Activated CD4-positive, alpha-beta T cell treated with anti-CD3 and anti-CD28 coated beads, Interleukin-2, amount 50 U/mL, for 4 hours (primary cell): ENCODE measurements at places on chromosomes 4 and X.

DNA sequence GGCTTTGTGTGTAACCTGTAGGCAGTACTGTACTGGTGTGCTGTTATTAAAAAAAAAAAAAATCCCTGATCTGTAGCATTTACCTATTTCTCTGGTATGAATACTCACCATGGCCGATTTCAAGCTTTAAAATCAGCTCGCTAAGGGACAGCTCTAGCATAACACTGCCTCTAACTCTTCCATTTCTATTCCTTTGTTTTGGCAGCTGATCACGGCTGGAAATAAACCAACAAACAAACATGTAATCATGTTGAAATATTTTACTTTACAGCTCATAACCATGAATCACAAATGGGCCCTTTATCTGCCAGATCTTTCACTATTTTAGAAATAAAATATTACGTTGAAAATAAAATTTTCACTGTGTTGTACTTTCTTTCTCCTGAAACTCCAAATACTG lies 60.5 kb upstream of the IL15 start:
- DNase-seq, result no peak

DNA sequence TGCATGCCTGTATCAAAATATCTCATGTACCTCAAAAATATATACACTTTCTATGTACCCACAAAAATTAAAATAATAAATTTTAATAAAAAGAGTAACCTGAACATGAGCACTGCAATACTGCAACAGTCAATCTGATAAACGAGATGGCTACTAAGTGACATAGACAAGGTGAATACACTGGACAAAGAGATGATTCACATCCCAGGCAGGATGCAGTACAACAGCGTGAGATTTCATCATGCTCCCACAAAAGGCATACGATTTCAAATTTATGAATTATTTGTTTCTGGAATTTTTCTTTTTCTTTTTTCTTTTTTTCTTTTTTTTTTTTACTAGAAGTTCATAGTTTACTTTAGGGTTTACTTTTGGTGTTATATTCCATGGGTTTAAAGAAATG lies 12.2 kb upstream of the FGF16 start:
- DNase-seq, result no peak

DNA sequence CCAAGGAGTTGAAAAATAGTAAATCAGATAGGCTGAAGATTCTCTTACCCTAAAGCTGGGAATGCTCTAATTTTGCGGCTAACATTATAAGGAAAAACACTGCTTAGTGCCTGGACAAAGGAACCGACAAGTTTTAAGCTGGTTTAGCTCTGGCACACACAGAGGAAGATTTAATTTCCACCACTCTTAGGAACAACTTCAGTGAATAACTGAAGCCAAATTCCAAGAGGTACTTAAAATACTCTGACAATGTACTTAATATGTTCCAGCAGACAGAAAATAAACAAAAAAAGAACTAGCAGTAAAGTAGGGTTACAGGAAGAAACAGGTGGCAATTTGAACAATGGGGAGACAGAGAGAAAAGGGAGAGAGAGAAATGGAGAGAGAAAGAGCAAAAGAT lies 340.8 kb upstream of the NDST4 start:
- no peak for DNase-seq

GRCh38 chr4:68272860-68273259 lies 27.4 kb upstream of the TMPRSS11B start:
- no peak for DNase-seq

DNA sequence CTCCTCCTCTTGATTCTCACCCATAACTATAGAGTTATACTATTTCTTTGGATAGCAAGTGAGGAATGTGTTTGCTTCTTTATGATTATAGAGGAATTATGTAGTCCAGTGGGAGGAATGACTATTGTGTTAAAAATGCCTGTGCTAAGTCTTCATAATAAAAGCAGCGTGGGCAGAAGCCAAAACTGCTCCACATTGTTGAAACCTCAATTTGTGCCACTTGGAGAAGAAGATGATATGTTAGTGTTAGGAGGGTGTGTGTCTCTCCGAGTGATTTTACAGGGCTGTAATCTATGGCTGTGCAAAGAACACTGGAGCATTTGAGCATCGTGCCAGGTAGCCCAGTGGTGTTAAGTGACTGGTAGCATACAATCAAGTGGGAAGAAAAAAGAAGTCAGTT lies 74.3 kb downstream of the FRAS1 start:
- no peak for DNase-seq

GRCh38 chr4:172962564-172963353 lies 205.9 kb upstream of the GALNT7 start:
- DNase-seq, result no peak

DNA sequence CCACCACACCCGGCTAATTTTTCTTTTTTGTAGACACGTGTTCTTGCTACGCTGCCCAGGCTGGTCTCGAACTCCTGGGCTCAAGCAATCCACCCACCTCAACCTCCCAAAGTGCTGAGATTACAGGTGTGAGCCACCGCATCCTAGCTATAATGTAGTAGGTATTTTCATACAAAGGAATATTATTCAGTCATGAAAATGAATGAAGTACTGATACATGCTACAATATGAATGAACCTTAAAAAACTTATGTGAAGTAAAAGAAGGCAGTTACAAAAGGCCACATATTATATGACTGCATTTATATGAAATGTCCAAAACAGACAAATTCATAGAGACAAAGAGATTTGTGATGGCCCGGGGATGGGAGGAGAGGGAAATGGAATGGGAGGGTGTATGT lies 4.7 kb upstream of the GATA1 start:
- no peak for DNase-seq

DNA sequence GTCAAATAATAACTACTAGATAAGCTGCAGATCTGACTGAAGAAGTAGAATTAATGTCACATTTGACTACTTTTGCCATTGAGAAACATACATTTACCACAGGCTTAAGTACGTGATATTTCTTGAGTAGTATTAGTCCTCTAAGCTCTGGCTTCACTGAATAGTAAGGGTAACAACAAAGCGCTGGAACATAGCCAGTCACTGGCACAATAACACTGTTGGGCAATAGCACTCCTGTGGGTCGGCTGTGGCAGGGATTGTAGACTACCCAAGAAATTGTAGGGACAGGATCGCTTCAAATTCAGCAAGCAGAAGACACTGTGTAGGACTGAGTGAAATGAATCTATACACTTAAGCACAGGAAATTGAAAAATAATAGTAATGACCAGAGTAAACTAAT lies 27.1 kb upstream of the IL15 start:
- DNase-seq, result no peak

GRCh38 chrX:95956745-95957144 lies 727.9 kb upstream of the DIAPH2 start:
- no peak for DNase-seq

- no peak for DNase-seq
Measured at GRCh38 chr4:5878359-5878758, 14.5 kb downstream of the CRMP1 start.

DNA sequence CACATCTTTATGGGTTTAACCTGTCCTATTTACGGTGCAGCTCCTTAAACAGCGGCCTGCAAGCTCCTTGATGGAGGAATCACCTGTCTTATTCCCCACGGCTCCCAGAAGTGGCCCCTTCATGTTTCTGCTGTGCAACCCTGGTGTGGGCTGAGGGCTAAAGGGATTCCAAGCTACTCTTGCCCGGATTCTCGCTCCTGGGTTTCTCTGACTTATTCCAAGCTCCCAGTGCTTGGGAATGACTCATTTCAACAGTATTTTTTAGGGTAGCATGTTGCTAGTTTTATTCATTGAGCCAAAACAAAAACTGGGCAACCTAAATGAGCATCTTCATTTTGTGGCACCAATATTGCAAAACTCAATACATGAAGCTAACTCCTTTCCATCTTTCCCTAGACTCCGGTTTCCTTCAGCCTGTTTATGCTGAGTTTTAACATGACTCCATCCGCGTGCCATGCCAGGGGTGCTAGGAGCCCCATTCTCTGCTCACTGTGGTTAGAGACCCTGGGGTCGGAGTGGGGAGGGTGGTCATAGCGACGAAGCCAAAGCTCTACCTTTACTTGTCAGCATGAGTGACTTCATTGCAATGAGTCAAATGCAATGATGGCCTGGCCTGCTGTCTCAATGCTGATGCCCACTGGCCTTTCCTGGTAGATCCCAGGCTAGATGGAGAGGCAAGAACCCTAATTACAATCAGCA lies 349.7 kb downstream of the NR3C2 start:
- no peak for DNase-seq

GRCh38 chrX:142702749-142703148 lies 323.0 kb upstream of the SPANXN4 start:
- no peak for DNase-seq
